ENCODE measurements at places on chromosomes 3 and 15.

DNA sequence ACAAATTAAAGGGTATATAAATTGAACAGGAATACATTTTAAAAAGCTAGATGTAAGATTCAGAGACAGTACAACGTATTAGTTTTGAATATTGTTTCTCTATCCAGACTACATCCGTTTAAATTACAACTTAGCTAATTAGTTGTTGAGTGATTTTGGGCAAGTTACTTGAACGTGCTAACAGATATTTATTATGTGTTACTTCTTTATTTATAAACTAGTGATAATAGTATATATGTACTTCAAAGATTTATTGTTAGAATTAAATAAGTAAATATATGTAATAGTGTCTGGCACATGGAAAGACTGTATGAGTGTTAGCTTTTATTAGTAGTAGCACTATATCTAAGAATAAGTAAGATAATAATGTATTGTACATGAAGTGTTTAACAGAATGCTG, 92.0 kb upstream of the GBE1 start:
- DNase-seq, result no peak

DNA sequence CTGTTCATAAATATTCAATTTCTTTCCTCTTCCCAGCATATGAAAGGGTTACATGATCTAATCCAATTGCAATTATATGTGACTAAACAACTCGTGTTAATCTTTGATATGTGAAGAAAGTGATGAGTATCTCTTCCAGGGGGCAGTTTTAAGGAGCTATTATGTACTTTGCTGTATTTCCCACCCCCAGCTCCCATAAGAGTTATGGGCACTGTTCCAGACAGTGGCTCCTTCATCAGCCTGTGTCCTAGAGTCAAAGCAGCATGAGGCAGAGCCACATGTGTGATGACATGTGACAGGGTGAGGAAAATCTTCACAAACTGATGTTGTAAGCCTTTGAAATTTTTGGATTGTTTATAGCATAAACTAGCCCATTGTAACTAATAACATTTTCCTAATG, 315.4 kb downstream of the DIPK2A start:
- DNase-seq, result no peak

DNA sequence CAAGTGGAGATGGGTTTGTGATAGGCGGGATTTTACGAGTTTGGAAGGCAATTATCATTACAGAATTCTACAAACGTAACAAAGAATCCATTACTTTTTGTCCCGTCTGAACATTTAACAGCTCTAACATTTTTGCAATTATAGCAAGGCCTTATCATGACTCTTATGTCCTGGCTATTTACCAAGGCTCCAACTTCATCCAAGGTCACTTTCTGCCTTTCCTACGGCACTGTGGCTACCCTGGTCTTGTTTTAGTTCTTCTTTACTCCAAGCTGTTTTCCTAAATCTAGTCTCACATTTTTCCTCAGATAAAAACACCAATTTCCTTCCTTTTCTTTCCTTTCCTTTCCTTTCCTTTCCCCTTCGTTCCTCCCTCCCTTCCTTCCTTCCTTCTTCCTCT, 33.5 kb upstream of the GRM7 start:
- DNase-seq, result no peak

- DNase-seq, result no peak
Measured at GRCh38 chr3:41075975-41076374, 123.3 kb upstream of the CTNNB1 start.

DNA sequence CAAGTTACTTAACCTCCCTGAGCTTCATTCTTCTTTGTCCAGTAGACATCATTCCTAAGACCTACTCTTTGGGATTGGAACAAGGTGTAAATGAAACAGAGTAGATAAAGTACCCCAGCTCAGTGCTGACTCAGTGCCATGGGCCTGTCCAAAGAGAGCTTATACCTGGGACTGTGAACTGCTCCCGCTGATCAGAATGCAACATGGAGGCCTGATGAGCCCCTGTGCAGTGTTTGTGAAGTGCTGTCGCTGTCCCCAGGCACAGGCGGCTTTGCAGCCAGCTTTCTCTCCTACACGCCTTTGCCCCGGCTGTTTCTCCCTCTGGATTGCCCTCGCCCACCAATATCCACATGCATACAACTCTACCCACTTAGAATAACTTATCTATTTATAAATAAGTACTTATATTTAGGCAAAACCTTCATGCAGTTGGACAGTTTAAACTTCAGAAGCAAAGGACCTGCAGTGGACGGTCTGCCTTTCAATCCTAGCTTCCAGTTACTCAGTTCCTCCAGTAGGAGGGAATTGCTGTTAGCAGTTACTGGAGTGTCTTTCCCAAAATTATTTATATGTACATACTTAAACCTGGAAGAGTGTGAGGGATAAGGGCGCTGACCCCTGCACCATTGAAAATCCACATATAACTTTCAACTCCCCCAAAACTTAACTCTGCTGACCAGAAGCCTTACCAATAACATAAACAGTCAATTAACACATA, 80.0 kb downstream of the CORO2B start:
- no peak for DNase-seq

DNA sequence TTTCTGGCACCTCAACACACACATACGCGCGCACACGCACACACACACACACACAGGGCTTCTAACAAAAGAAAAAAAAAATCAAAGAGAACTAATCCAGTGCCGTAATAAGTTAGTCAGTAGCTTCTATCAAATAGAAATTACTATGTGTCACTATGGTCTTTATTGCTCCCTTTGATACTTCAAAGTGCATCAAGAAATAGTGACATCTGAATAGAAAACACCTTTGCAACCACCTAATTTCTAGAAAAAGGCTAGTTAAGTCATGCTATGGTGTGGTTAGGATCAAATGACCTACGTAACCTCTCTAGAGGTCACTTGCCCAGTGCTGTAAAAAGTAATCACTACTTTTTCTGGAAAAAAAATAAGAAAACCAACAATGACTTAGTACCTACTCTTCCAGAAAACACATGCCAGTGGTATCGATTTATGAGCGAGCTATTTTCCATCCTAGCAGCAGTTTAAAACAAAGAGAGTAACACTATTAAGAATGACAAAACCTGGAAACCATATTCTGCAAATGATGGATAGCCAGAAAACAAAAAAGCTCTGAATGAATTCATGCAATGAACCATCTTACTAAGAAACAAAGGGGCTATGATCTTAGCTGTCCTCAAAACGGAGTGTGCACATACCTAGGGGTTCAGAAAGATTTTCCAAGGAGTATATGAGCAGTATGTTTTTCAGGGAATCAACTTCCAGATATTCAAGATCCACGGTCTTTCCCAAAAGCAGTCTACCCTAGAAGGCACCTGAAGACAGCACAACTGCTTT, 6.8 kb downstream of the AVEN start:
- DNase-seq, result no peak

DNA sequence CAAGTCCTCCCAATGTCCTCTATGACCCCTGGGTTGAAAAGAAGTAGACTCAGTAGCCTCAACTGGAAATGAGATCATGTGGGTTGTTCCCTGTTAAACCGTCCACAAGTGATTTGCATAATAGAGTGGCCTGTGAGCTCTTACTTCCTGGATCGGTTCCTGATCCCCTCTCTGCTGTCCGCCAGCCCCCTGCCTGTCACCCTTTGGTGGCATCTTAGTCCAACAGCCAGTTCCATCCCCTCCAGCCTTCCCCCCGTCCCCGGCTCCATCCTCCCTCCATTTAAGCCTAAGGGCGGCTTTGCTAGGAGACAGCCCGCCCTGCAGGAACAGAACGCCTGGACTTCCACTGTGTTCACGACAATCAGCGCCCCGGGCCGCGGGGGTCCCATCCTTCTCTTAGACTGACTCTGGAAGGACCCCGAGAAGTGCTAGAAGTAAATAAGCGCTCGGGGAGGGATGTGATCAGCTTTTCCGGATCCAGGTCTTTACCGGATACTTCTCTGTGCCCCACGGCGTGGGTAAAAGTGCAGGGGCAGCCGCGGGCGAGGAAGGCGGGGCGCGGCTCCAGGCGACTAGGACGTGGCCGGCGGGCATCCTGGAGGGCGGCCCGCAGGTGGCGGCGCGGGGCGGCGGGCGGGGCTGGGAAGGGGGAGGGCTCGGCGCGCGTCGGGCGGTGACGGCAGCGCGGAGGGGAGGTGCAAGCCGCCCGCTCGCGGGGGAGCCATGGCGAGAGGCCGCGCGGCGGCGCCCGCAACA, 51.2 kb upstream of the ULK4 start:
- no peak for DNase-seq

DNA sequence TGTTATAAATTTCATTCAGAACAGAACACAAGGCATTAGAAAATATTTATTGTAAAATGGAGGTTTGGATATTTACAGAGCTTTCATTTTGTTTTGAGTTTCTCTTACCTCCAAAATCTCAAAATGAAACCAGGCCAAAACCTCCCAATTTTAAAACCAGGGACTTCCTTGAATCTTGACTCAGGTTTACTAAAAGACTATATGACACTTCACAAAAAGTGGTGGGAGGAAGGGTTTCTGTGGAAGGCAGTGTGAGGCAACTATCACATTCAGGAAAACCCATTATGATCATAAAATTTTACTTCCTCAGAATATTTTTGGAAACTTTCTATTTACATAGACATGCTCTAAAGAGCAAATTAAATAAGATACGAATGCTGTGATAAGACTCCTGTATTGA, 205.8 kb upstream of the EOMES start:
- no peak for DNase-seq

GRCh38 chr3:126551839-126552687, 6.7 kb downstream of the C3orf22 start:
- DNase-seq, result no peak

DNA sequence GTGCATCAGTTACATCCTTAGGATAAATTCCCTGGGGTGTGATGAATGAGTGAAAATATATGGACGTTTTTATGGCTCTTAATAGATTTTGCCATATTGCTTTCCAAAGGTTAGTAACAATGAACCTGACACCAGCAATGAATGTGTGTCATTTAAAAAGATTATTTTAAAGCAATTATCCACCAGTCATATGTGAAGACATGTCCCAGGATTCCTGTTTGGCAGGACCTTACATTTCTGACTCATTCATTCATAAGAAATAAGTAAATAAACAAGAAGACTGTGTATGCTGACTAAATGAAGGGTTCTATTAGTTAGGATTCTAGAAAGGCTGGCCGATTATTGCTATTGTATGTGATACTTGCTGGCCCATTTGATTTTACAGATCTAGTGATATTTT, 201.5 kb downstream of the SOX2 start:
- DNase-seq, result no peak

DNA sequence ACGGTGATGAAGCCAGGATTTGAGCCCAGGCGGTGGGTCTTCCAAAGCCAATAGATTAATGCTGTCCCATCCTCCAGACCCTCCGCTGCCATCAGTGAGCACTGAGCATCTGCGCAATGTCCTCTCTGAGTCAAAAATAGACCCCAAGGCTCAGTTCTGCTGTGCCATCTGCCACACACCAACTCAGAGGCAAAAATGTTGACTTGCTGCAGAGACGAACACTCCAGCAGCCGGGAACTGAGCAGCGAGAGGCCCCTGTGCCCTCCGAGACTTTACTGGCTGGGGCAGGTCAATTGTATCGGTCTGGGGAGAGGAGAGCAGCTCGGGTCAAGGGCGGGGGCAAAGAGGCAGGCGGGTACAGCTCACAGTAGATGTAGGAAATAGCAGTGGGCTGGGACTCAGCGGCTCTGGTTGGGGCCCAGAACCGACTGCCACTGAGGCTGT, 41.5 kb upstream of the ATP2B2 start:
- no peak for DNase-seq

DNA sequence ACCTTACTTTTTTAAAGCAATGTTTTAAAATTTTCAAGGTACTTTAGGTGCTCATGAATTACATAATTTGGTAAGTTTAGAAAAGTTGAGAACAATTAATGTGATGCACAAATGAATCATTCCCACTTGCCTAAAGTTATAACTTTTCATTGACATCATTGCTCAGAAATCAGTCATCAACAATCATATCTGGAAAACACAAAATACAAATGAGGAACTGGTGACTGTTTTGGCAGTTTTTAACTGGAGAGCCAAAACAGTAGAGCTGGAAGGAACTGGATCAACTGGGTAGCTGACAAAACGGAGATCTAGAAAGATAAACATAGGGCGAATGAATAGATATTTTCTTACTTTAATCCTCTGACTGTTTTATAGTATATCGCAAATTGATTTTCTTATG, 767.1 kb downstream of the IGSF11 start:
- DNase-seq, result no peak

DNA sequence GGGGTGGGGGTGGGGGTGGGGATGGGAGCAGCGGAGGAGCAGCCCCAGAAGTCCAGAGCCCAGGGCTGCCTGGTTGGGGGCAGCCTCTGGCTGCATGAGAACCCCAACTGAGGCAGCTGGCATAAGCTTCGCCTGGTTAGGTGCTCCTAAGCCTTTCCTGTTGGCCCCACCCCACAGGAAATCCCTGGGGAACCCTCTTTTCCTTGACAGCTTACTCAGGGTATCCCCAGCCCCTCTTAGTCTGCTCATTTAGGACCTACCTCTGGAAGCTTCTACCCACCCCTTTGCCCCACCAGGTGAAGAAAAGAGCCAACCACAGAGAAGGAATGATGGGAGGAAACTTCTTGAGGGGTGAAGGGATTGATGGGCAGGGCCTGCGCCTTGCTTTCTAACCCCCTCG, 53.4 kb downstream of the IL20RB start:
- no peak for DNase-seq

DNA sequence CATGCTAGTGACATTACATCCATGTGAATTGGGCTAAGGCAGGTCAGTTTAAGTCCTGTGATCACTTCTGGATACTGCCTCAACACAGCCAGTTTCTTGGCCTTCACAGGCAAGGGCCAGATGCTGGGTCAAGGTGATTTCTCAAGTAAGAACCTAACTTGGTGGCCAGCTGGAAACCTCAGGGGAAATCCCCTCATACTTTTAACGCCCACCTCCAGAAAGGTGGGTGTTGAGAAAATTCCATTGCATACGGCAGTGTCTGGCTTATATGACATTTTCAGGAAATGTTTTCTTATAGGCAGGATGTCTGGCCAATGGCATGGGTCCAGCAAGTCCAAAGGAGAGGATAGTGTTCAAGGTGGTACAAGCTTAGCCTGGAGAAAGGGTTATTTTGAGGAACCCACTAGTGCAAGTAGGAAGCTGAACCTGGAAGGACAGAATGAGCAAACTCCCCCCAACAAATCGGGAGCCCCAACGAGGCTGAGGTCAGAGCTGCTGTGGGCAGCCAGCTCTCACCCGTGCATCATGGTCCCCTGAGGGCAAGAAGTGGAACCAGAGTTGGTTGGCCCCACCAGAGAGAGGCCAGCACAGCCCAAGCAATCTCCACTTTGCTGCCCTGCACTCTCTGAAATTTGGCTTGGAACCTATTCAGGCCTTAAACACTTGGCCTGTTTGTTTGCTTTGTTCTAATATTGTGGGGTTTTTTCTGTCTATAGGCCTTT, 135.4 kb downstream of the PDE8A start:
- no peak for DNase-seq

DNA sequence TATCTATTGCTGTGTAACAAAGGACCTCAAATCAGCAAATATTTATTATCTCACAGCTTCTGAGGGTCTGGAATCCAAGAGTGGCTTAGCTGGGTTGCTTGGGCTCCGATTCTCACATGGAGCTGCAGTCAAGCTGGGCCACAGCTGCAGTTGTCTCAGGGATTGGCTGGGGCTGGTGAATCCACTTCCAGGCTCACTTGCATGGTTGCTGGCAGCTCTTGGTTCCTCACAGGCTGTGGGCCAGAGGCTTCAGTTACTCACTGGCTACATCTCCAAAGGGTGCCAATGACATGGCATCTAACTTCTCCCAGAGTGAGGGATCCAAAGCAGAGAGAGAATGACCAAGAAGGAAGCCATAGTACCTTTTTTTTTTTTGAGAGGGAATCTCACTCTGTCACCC, 13.9 kb upstream of the SYNM start:
- no peak for DNase-seq
